ENCODE measurements at places on chromosomes 3 and 15.

DNA sequence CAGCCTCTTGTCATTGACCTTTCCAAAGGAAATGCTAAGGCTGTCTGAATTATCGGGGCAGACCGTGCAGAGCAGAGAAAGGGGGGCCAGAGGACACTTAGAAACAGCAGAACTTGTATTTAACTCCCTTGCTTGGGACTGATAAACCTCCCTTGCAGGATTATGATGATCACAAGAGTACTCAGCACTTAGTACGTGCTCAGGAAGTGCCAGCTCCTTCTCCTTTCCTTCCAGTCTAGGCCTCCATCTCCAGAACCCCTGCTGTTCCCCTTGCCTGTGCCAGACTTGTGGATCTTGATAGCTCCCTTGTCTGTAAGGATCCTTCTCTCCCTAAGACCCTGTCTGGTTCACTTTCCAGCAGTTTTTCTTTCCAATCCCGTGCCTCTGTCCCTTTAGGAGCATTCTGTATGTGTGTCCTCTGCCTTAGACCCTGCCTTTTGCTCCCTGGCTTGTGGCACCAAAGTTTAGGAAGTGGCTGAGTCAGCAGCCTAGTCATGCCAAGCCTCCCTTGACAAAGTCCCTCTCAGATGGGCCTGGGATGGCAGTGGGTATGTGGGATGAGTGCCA lies 747 bp downstream of the SORD start:
- no peak for DNase-seq

- peak; percentile 27 for DNase-seq
These were observed 25.5 kb downstream of the ESYT3 start for GRCh38 chr3:138459619-138460535.

- no peak for DNase-seq
These were observed 4.4 kb upstream of the DLG1 start for GRCh38 chr3:197302696-197303341.

- DNase-seq, result no peak
These were observed 3.5 kb downstream of the SIDT1 start for GRCh38 chr3:113535898-113536297.

GRCh38 chr3:39362192-39362591 lies 21.0 kb upstream of the SLC25A38 start:
- DNase-seq, result no peak

GRCh38 chr3:8503461-8503860 lies 1.8 kb downstream of the LMCD1 start:
- DNase-seq, result no peak

- DNase-seq, result no peak
These were observed 410.3 kb downstream of the NAALADL2 start for GRCh38 chr3:175269394-175269793.

- no peak for DNase-seq
These were observed 327.3 kb downstream of the GBE1 start for GRCh38 chr3:81434161-81434560.

GRCh38 chr15:101210058-101210457 lies 41.8 kb downstream of the CHSY1 start:
- no peak for DNase-seq

- DNase-seq, result no peak
These were observed 143.5 kb downstream of the GAP43 start for GRCh38 chr3:115766587-115767482.

DNA sequence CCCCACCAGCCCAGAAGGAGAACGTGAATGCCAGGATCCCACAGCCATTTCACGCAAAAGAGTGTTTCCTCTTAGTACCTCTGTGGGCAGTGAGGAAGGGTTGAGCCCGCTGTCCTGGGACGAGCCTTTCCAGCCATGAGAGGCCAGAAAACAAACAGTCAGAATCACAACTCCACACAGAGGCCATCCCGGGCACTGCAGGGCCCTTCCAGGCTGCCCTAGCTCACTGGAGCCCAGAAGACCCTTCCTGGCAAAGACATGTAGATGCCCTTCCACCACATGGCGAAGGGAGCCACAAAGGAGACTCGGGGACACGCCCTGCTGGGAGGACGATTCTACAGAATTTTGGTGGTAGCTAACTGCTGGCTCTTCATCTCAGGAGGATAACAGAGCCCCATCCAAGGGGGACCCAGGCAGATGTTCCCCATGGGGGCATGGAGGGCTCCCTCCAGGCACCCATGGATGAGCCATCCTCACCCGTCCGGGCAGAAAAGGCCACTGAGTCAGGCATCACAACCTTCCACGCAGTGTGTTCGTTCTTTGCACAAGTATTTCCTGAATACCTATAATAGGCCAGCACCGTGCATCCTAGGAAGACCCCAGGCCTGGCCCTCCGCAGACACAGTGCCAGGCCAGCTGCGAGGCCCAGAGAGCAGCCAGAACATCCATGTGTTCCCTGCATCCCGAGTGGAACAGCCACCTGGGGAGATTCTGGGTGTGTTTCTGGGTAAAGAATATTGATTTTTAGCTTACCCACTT lies 47.2 kb downstream of the SLC12A8 start:
- DNase-seq, result no peak

DNA sequence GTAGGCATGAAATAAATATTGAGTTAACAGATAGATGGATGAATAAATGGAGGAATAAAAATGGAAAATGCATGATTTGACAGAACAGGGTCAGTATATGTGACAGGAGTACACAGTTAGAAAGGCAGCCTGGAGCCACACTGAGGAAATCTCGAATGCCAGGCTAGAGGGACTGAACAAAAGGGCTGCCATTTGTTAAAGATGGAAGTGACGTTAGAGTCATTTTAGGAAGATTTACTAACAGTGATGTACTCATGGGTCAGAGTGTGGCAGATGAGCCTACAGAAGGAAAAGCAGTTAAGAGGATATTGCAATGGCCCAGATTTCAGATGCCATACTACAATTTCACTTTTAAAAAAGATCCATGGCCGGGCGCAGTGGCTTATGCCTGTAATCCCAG lies 7.4 kb upstream of the TMPRSS7 start:
- DNase-seq, result no peak

- no peak for DNase-seq
These were observed 464 bp downstream of the GABRG3 start for GRCh38 chr15:26971271-26972018.

DNA sequence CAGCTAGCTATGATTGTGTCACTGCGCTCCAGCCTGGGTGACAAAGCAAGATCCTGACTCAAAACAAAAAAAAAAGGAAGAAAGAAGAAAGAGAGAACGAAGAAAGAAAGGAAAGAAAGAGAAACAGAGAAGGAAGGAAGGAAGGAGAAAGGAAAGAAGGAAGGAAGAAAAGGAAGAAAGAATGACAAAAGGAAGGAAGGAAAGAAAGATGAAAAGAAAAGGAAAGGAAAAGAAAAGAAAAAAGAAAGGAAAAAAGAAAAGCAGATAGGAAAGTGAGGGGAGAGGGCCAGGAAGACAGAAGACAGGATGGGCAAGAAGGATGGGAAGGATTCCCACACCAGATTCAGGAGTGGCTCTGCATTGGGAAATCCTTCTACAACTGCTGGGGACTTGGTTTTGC lies 44.9 kb downstream of the GOLGA6L2 start:
- DNase-seq, result no peak

DNA sequence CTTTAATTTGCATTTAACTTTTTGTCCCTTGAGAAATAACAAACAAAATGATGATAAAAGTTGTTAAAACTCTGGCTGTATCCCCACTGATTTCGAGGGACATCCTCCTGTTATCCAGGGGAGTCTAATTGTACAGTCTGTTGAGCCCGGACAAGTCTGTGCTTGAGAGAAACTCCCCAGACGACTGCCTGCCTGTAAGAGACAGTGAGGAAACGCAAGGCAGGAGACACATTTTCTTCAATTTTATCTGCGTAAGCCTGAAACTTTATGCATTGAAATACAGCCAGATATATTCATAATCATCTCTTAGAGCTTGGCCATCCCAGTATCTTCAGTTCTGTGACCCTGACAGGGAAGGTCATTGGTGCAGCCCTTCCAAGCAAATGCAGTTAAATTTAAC lies 97.7 kb downstream of the ROBO2 start:
- no peak for DNase-seq

DNA sequence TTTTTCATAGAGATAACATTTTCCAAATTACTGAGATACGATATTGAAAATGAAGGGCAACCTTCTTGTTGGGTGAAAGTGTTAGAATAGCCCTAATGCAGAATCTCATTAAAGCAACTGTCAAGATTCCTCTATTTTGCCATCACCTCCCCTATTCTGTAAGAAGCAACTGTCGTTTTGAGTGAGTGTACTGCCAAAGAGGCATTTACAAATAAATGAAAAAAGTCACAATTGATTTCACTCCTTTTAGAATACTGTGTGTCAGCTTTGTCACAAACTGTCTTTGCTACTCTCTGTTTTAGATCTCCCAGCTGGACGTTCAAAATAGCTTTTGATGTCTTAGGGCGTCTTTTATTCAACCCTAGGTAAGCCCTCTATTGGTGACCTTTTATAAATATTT lies 322.8 kb upstream of the NAALADL2 start:
- DNase-seq, result no peak

GRCh38 chr15:78438619-78439285 lies 736 bp downstream of the IREB2 start:
- DNase-seq, result peak; percentile 46

DNA sequence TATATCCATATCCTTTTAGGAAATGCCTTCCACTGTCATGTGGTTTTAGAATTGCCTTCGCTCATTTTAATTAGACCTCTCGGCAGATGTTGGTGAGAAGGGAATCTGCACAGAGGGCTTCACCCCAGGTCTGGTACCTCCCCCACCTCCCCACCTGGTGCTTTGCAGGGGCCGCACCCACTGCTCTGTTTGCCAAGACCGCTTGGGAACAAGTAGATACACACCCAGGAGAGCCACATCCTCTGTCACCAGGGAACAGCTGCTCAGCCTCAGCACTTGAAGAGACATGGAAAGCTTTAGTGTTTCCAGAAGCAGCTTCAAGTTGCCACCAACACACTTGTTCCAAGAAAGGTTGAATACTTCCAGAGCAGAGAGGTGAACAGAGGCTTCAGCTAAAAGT lies 21.8 kb downstream of the LRRC31 start:
- DNase-seq, result no peak

- DNase-seq, result no peak
These were observed 47.5 kb upstream of the TRIM42 start for GRCh38 chr3:140630366-140630765.

GRCh38 chr3:107216711-107217110 lies 160.5 kb upstream of the CCDC54 start:
- no peak for DNase-seq

DNA sequence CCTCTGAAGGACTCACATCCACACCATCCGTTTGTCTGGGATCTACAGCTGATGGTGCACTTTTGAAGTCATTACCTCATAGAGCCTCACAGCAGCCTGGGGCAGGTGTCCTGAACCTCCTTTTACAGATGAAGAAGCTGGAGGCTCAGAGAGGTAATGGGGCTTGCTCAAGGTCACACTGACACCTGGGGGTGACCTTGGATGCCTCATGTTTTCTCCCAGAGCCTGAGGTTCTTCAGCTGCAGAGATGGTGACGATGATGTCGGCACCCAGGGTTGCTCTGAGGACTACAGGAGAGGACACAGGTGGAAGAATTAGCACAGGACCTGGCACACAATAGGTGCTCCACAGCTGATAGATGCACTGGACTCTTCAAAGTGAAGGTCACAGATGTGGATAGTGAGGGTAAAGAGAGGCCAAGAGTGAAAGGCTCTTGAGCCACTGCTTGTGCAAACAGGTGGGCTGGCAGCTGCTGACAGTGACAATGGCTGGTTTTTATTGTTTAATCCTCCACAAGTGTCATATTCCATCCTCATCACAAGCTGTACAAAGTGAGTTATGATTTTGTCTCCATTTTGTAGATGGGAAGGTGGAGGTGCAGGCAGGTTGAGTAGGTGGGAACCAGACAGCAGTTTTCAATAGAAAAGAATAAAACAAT lies 17.4 kb upstream of the ATP2B2 start:
- peak; percentile 22 for DNase-seq

GRCh38 chr3:184479426-184480126 lies 82.0 kb upstream of the EPHB3 start:
- DNase-seq, result no peak

GRCh38 chr3:183409219-183409618 lies 19.2 kb downstream of the MCF2L2 start:
- DNase-seq, result no peak

- DNase-seq, result no peak
These were observed 1222.0 kb downstream of the ROBO1 start for GRCh38 chr3:78545827-78546226.

DNA sequence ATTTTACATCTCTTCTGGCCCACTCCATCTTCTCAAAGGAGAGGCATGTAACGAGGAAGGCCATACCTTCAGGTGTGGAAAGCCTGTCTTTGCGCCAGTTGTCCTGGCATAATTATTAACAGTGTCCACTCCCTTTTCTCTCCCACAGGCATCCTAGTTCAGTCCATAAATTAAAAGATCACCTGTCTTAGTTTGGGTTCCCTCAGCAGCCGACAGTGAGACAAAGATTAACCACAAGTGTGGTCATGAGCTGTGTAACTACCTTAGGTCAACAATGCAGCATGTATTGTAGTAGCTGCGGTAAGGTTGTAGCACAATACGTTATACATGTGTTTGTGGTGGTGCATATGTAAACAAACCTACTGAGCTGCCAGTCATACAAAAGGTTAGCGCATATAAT lies 103.3 kb upstream of the GALNT15 start:
- DNase-seq, result no peak

DNA sequence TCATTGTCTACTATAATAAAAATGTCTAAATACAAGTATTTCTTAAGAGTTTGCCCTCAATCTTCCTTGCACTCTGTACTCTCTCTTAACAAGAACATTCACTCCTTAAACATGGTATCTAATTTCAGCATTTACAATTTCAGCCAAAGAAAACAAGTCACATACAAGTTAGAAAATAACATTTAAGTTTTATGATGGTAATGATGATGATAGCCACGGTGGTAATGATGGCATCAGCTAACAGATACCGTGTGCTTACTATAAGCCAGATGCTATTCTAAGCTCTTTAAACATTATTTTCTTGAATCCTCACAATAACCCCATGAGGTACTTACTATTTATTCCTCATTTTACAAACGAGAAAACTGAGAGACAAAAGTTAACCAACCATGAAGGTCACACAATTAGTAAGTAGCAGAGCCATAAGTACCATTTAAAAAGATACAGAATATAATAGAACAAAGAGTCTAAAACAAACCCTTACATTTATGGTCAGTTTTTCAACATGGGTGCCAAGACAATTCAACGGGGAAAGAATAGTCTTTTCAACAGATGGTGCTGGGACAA lies 7.4 kb downstream of the SPICE1 start:
- DNase-seq, result no peak
